ENCODE measurements at places on chromosomes 11 and 22.

DNA sequence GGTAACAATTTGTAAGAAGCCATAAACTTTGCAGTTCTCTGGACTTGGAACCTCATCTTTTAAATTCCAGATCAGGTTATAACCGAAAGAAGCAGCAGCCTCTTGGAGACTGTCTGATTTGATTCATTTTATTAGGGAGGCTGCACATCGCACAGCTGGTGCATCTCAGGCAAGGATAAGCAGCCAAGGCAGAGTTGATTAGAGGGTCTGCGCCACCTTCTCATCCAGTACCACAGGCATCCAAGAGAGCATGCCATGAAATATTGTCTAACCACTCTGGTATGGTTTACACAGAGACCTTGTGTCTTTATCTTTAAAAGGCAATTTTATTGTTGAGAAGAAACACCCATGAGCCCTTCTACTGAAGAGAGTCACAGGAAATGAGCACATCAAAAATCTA is 16.2 kb upstream of the CWF19L2 start:
- no peak for DNase-seq

GRCh38 chr11:126163779-126164178 is 47.7 kb downstream of the RPUSD4 start:
- DNase-seq = no peak

DNA sequence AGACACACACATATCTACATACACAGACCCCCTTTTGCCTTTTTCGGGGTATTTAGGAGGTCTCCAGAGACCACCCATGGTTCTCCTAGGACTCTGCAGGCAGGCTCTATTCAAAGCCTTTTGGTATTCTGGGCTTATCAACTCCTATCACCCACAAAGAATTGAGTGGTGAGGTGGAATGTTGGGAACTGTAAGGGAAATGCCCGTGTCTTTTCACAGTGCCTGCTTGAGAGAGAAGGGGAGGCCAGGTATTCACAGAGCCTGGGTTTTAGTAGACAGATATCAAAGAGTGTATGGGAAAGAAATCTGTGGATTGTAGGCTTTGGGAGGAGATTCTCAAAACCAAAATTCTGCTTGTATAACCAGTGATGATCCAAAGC is 44.0 kb upstream of the CSNK2A3 start:
- DNase-seq = no peak

DNA sequence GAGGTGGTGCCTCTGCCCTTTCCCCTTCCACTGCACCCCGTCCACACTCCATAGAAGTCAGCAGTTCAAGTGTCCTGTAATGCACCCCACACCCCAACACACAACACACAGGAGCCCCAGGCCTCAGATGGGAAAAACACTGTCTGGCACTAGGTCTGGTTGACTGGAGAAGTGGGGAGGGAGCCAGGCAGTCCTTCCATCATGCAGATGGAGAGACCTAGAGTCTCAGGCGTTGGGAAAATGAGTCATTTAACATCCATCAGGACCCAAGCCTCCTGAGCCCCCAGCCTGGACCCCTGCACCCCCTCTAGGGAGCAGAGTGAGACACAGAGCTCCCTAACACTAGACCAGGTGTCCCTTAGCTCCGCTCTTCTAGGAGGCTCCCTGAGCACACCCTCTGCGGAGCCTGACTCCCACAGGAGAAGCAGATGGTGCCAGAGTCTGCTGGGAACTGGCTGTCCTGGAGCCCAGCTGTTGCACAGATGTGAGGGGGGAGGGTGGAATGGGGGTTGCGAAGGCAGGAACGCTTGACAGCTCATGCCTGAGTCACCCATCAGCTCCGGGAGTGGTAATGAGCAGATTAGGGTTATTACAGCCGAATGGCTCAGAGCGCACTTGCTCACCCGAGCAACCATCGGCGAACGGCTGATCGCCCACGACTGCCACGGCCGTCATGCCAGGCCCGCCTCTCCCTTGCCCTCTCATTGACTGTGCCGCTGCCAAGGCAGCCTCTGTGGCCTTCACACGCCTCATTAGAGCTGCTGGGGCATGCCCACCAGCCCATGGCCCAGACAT is 22.1 kb upstream of the SYT7 start:
- no peak for DNase-seq

GRCh38 chr22:20990184-20991180 is 8.4 kb downstream of the LZTR1 start:
- DNase-seq = no peak

DNA sequence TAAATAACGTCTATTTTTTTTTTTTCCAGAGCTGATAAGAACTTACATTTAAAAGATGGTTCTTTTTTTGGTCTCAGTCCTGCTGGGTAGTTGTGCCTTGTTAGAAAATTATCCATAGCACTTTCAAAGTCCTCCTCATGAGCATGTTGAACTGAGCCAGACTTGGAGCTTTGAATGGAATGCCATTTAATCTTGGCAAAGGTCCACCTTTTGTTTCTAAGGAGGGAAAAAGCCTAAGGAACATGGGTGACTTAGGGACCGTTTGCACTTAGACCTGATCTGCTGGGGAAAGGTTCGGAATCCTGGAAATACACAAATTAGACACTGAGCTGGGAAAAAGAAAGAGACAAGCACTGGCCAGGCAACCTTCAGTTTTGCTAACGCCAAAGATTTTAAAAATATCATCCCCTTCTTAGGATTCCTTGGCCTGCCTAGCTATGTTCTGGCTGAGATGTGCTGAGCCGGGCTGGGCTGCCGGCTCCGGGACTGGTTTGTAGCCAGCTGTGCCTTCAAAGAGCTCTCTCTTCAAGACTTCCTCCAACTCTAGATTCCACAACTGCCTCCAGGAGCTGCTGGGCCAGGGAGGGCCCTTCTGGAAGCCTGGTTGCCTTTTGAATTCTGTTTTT is 67.4 kb downstream of the ENDOD1 start:
- no peak for DNase-seq

DNA sequence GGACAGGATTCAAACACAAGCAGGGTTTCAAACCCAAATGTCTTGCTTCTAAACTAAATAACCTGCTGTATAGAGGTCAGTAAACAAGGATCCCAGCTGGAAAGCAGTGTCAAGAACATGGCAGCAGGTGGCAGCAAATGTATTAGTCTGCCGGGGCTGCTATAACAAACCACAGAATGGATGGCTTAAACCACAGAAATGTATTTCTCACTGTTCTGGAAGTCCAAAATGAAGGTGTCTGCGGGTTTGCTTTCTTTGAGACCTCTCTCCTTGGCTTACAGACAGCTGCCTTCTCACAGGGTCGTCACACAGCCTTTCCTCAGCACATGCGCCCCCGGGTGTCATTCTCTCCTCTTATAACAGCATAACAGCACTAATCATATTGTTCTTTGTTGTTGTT is 65.1 kb upstream of the LRRC55 start:
- no peak for DNase-seq

GRCh38 chr11:8320076-8320475 is 56.4 kb upstream of the LMO1 start:
- DNase-seq = no peak

DNA sequence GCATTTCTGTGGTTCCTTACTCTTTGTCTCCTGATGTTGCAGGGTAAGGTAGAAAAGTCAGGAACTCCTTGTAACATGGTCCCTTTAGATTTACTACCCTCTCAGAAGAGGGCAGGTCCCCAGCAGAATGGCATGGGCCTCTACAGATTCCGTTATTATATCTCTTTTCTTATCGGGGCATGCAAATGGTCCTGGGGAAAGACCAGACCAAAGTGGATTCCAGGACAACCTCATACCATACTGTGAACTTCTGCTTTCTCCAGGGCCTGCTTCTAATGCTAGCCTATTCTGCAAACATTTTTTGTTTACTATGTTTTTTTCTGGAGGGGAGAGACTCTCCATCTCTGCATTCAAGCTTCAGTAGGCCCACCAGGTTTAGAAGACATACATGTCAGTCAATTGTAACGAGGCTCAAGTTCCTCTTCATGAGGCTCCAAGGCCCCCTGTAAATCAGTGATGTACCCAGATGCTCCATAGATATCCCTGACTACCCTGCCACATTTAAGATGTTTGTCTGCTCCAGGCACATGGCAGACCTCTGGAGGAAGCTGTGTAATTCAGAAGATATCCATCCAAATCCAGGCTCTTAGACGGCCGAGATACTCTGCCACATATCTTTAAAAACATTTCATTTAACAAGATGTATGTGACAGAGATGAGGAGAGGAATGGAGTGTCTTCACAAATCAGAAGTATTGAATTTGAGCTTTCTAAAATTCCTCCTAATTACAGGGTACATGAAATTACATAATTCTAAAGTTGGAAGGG is 8.5 kb upstream of the ME3 start:
- no peak for DNase-seq

DNA sequence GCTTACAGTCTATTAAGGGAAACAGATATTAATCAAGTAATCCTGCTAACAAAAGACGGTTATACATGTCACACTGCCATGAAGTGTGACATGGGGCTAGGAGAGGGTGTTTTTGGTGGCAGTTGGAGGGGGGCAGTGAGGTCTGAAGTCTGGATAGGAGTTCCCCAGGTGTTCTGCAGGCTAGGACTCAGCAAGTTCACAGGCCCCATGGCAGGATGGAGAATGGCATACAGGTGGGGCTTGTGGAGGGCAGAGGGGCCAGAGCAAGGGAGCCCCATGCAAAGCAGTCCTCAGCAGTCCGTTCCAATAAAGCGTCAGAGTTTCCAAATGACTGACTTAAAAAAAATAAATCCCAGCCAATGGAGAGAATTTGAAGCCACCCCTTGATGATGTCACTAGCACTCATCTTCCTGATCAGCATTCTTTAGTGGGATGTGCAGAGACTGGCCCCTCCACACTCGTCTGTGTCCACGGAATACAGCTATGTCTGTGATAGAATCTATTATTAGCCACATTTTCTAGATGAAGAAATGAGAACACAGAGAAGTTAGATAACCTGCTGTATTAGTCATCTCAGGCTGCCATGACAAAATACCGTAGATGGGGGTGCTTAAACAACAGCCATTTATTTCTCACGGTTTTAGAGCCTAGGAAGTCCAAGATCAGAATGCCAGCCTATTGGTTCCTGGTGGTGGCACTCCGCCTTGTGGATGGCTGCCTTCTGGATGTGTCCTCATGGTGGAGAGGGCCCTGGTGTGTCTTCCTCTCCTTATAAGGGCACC is 32.6 kb downstream of the PRDM11 start:
- DNase-seq = no peak

- no peak for DNase-seq
Measured at GRCh38 chr11:1390569-1391164, 933 bp downstream of the BRSK2 start.

GRCh38 chr11:43760902-43761301 is 80.4 kb downstream of the HSD17B12 start:
- no peak for DNase-seq

- DNase-seq = peak; percentile 28
Measured at GRCh38 chr11:43567396-43567975, 113.1 kb upstream of the HSD17B12 start.

- no peak for DNase-seq
Measured at GRCh38 chr11:64691543-64691942, 31.5 kb downstream of the NRXN2 start.

GRCh38 chr11:80779905-80780605 is 1339.2 kb upstream of the TENM4 start:
- no peak for DNase-seq

DNA sequence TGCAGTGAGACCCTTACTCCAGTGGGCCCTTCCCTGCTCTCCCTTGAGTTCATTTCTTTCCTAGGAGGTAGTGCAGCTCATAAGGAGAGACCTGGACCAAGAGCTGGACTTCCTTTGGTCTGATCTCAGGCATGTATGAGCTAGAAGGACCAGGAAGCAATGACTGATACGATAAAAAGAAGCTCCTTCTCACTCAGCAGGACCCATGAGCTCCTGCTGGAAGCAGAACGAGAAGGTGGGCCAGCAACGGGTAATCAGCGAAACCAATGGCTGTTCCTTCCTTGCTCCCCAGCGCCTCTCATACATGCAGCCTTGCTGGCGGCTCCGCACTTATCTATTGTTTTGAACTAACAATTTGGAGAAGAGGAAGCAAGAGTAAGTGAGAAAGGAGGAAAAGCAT is 56.8 kb downstream of the RPUSD4 start:
- DNase-seq = no peak

GRCh38 chr11:101458161-101458560 is 125.6 kb downstream of the TRPC6 start:
- DNase-seq = no peak

- peak; percentile 68 for DNase-seq
Measured at GRCh38 chr11:18243783-18244362, 4.6 kb downstream of the SAA2 start.

DNA sequence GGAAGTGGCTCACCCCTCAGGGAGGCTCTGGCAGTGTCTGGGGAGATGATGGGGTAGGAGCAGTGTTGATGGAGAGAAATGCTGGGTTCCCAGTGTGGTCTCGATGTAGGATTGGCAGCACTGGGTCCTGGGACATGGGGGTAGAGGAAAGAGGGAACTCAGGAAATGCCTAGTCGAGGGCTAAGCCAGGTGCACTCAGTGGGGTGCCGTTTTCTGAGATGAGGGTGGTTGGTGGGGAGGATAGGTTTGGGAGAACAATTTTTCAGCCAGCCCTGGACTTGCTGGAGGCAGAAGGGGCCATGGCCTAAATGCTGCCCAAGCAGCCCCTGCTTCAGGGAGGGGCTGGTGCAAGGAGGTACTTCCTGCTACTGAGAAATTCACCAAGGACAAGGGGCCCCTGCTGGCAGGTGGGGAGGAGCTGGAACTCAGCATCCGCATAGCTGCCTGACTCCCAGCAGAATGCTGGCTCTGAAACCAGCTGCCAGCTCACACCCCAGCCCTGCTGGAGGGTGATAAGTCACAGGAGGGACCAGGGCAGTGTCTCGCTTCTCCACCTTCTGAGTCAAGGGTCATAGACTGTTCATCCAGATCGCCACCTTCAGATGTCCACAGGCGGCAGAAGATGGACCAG is 6.0 kb downstream of the CCDC157 start:
- no peak for DNase-seq

DNA sequence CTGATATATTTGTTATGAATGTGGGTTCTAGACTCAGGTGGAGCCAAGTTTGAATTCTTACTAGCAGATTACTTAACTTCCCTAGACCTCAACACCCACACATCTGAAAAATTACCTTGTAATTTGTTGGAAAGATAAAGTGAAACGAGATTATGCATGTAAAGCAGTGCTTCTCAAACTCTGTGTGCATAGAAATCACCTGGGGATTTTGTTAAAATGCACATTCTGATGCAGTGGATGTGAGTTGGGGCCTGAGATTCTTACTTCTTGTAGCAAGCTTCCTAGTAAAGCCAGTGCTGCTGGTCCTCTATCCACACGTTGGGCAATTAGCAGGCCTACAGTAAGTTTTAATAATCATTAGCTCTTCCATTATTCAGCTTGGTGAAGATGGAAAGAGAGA is 15.1 kb upstream of the CEP295 start:
- no peak for DNase-seq

DNA sequence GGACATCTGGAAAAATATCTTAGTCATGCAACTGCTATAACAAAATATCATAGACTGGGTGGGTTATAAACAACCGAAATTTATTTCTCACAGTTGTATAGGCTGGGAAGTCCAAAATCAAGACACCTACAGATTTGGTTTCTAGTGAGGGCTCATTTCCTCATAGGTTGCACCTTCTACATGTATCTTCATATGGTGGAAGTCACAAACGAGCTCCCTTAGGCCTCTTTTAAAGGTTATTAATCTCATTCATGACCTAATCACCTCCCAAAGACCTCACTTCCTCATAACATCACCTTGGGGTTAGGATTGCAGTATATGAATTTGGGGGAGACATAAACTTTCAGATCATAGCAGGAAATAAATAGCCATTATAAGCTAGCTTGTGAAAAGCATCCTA is 85.2 kb downstream of the INTS4 start:
- no peak for DNase-seq

- DNase-seq = no peak
Measured at GRCh38 chr11:118410055-118410745, 8.8 kb downstream of the ATP5MG start.

- no peak for DNase-seq
Measured at GRCh38 chr11:128848815-128849455, 18.2 kb downstream of the KCNJ1 start.

- DNase-seq = no peak
Measured at GRCh38 chr11:134126217-134126822, 57.4 kb downstream of the JAM3 start.

All from SK-N-MC (cell line).